ENCODE measurements at places on chromosomes 2 and 18.

GRCh38 chr18:69411199-69411598, 10.5 kb downstream of the DOK6 start:
- DNase-seq = no peak

DNA sequence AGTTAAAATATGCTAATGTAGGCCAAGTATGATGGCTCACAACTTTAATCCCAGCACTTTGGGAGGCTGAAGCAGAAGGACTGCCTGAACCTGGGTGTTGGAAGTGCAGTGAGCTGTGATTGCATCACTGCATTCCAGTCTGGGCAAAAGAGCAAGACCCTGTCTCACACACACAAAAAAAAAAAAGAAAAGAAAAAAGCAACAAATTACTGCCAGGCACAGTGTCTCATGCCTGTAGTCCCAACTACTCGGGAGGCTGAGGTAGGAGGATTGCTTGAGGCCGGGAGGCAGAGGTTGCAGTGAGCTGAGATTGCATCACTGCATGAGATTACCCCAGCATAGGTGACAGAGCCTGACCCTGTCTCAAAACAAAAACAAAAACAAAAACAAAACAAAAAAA, 110.6 kb downstream of the PRELID3A start:
- DNase-seq = no peak

GRCh38 chr2:224004105-224004695, 34.9 kb downstream of the SERPINE2 start:
- DNase-seq = no peak

- DNase-seq = no peak
These were observed 11.0 kb upstream of the UBE2F start for GRCh38 chr2:237955640-237956401.

GRCh38 chr2:105239924-105240323, 1.6 kb upstream of the GPR45 start:
- no peak for DNase-seq

DNA sequence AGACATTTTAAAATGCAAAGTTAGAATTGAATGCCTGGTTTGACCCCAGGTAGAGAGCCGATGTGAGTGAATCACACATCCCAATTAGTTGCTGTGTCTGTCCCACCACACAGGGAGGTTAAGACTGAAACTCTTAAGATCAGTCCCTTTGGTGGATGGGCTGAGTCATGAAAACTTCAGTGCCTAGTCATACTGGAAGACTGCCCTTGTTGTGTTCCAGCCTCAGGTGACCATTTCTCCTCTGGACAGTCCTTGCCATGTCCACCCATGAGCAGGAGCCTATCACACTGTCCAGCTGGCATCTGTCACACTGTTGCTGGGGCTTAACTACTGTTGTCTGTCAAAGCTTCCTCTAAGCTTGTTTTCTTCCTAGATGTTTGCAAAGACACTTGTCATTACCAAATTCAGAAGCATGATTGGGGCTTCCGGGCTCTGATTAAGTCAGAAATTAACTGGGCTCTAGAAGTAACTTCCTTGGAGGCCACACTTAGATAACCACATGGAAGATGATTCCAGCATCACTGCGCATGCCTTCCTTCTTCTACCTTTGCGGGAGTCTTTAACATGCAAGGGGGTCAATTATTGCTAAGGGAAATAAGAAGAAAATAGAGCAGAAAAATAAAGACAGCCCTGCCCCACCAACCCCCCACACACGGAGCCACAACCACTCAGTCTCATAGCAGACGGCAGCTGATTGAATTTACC, 21.3 kb downstream of the CYRIA start:
- no peak for DNase-seq

- DNase-seq = no peak
These were observed 95.4 kb downstream of the DOCK10 start for GRCh38 chr2:224946895-224947294.

GRCh38 chr2:65382323-65382722, 50.1 kb downstream of the SPRED2 start:
- DNase-seq = no peak

- no peak for DNase-seq
These were observed 148.7 kb downstream of the CTIF start for GRCh38 chr18:48687346-48688042.

- DNase-seq = peak; percentile 72
These were observed at the start of gene COMMD1 for GRCh38 chr2:61905372-61906185. COMMD1 (plus strand) TSS chr2:61905674; CDS start chr2:61905679, 5 bp downstream.

DNA sequence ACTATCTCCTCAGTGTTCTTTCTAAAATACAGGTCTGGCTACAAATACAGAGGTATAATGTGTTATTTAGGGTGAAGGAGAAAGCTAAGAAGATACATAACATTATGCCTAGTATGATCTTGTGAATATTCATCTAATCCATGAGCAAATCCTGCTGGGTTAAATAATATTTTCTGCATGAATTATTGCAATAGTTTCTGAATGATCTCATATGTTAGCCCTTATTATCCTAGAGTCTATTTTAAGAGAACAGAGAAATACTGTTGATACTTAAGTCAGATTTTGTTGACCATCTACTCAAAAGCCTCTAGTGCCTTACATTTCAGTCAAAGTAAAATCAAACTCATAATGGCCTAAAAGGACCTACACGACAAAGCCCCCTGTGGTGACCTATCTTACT, 382.3 kb downstream of the FIGN start:
- DNase-seq = no peak

- DNase-seq = no peak
These were observed 40.7 kb downstream of the PKP4 start for GRCh38 chr2:158497486-158497885.

- DNase-seq = no peak
These were observed 56.0 kb downstream of the NEURL3 start for GRCh38 chr2:96449174-96449573.

- no peak for DNase-seq
These were observed 15.2 kb downstream of the OTOF start for GRCh38 chr2:26462511-26463243.

DNA sequence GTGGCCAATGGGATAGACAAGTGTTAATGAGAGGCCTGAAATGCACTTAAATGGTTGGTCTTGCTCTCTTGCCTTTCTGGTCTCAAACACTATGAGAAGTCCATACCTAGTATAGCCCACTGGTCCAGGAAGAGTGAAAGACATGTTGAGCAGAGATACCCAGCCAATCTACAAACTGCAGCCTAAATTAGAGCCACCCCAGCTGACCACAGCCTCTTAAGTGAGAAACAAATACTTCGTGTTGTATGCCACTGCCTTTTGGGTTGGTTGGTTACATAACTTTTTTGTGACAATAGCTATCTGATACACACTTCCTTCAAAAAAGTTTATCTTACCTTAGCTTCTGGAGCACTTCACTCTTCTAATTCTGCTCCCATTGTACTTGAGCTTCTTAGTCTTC, 8.8 kb upstream of the EXOC6B start:
- no peak for DNase-seq

DNA sequence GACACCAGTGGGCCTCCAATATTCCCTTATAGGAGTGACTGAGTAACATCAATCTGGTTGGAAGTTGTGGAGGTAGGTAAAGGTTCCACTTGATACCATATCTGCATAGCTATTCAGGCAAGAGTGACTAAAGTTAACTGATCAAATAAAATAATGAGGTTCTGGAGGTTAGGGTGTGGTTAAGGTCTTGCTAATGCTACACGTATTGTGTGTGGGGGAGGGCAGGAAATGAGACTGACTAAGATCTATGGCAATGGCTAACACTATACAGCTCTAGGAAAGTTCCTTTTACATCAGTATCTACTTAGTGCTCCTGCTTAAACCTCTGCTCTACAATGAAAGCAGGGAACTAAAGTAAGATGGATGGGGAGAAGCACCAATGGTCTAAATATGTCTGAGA, 149.1 kb upstream of the MGAT5 start:
- DNase-seq = no peak

DNA sequence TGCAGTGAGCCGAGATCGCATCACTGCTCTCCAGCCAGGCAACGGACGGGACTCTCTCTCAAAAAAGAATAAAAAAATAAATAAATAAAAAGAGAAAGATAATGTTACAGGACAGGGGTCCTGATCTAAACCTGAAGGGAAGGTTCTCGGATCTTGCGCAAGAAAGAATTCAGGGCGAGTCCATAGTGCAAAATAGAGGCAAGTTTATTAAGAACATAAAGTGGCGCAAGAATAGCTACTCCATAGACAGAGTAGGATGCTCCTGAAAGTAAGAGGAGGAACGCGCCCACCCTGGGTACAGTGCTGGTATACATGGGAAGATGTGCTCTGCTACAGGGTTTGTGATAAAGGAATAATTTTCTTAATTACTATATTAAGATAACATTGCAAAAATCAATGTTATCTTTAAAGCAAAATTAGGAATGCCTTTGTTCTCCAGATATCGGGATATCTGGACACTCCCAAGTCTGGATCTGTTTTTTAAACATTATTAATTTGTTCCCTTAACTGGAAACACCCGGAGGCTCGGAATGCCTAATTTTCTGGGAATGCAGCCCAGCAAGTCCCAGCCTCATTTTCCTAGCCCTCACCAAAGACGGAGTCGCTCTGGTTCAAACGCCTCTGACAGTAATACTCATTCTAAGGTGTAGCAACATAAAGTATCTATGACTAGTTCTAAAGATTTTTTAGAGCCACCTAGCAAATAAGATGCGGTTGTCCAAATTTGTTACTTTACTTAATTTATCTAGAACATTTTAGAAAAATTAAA, 38.8 kb downstream of the ACSL3 start:
- no peak for DNase-seq

DNA sequence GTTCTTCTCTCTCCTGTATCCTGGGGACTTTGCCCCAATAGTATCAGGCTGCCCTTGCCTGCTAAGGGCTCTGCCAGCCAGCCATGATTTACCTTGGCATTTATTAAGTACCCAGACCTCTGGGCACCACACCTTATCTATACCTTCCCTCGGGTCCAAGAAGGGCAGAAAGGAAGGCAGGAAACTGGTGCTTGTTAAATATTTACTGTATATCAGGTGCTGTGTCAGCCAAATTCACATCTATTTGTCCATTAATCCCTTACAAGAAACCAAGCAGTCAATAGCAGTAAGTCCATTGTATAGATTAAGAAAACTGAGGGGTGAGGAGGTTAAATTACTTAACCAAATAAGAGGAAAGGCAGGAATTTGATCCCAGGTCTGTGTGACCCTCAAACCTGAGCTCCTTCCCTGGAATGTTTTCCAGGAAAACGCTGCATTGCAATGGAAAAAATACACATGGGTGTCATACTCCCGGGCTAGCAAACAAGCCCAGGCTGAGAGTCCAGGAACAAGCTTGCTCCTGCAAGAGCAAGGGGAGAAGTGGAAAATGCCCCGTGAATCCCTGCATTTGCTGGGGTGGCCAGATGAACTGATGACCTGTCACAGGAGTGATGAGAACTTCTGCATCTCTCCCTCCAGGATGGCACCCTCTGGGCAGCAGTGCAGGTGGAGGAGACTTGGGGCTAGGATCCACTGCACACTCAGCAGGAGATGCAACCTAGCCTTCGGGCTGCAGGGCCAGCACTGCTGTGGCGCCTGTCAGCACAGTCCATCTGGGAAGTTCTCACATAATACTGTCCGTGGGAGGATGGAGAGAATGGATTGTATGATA, 30.4 kb downstream of the CIB4 start:
- no peak for DNase-seq

DNA sequence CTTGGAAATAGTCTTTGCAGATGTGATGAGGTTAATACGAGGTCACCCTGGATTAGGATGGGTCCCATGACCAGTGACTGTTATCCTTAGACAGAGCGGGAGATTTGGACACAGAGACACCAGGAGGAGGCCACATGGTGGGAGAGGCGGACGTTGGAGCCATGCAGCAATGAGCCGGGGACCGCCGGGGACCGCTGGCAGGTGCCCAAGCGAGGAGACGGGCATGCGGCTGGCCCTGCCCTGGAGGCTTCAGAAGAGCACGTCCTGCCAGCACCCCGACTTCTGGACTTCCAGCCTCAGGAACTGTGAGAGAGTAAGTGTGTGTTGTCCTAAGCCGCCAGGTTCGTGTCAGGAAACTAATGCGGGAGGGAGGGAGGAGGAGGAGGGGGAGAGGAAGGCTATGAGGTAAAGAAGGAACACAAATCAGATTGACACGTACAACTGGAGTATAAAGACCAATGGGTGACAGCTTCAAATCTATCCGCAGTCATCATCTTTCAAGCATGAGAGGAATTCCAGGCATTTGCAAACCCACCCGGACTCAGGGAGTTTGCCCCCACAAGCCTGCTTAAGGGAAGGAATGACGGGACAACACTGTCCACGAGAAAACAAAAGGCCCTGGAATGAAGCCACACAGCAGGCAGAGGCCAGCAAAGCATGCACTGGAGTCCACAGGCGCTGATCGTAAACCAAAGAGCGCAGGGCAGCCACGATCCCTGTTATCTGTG, 11.6 kb upstream of the BOK start:
- no peak for DNase-seq

- DNase-seq = no peak
These were observed 47.3 kb upstream of the GULP1 start for GRCh38 chr2:188244383-188244782.

DNA sequence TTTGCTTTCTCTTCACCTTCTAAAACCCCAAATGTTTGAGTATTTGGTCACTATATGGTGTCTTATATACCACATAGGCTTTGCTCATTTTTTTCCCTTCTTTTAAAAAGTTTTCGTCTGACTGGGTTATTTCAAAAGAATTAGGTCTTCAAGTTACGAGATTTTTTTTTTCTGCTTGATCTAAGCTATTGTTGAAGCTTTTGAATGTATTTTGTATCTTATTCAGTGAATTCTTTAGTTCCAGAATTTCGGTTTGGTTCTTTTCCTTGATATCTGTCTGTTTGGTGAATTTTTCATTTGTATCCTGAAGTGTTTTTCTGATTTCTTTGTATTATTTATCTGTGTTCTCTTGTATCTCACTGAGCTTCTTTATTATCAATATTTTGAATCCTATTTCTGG, 93.5 kb downstream of the ARL6IP6 start:
- DNase-seq = no peak

GRCh38 chr2:227655454-227655853, 11.2 kb upstream of the SCYGR5 start:
- DNase-seq = no peak

- DNase-seq = no peak
These were observed 96.7 kb downstream of the RHOB start for GRCh38 chr2:20543469-20544152.

- no peak for DNase-seq
These were observed 480.4 kb downstream of the KCNJ3 start for GRCh38 chr2:155178921-155179320.

GRCh38 chr18:56267334-56267733, 371.1 kb downstream of the TXNL1 start:
- no peak for DNase-seq

- no peak for DNase-seq
These were observed 15.6 kb upstream of the NFATC1 start for GRCh38 chr18:79379931-79380815.

DNA sequence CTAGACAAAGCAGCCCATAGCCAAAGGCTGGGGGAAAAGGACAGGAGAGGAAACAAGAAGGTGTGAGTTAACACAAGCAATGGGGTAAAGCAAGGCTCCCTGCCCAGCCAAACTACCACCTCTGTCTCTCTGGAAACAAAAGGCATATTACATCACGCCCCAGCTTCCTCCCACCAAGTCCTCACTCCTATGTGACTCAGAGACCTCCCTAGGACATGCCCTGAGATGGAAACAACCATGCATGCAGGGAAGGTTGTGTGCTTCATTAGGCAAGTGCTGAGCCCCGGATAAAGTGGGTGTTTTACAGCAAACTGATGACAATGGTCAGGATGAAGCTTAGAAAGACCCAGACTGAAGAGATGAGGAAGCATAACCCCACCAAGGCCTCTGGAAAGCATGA, 9.0 kb upstream of the ATRAID start:
- no peak for DNase-seq

Measured in stimulated activated CD4-positive, alpha-beta T cell treated with anti-CD3 and anti-CD28 coated beads, Interleukin-15, amount 100 ng/mL, for 1 hour (primary cell).